Fibroblast of the conjunctiva (primary cell): ENCODE measurements at places on chromosomes 1 and 21.

DNA sequence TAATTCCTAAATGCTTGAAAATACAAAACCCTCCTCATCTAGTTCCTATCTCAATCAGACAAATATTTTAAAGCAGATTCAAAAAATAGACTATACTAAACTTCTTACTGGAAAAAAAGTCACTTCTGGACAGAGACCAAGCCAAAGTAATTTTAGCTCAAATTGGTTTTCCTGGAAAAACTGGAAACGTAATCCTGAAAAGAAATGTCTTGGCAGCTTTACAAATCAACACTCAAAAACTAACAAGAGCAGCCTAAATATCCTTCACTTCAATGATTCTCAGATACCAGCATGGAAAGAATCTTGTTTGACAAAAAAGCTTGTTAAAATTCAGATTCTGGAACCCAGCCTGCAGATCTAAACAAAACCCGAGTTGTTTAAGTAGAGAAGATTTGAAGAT lies 9.1 kb upstream of the GPR88 start:
- DNase-seq: peak; percentile 10

GRCh38 chr1:93607814-93608186 lies 73.8 kb downstream of the BCAR3 start:
- DNase-seq: no peak

- DNase-seq: no peak
Measured at GRCh38 chr1:89908273-89908671, 86.6 kb upstream of the ZNF326 start.

GRCh38 chr1:15337656-15338402 lies 71.9 kb upstream of the EFHD2 start:
- DNase-seq: no peak

DNA sequence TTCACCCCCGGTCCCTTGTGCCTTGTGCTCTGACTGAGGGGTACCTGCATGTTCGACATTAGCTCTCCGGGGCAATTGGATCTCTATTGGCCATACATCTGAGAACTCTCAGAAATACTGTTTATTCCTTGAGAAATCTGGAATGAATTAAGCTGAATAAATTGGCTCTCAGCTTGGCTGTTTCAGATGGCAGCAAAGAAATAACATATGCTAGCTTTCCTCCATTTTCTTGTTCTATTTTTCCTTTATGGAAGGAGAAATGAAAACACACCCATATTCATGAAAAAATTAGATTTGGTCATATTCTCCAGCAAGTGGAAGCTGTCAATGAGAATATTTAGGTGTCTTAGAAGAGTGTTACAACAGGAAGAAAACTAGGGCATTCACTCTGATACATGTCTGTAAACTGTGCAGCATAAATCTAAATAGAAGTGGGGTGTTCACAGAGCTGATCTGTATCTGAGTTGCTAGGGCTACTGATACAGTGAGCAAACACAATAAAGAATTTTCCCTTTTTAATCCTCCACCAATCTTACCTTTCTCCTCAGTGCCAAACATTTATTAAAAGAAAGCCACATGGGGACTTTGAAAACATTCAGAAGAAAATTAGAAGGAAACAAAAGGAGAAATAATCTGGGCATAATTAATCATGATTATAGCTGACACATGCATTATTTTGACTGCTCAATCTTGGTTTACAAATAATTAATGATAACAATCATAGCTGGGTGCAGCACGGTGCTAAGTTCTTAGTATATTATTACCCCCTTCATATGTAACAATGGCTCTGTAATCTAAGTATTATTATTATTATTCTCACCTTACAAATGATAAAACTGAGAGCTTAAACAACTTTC lies 671.9 kb upstream of the USP24 start:
- DNase-seq: no peak

DNA sequence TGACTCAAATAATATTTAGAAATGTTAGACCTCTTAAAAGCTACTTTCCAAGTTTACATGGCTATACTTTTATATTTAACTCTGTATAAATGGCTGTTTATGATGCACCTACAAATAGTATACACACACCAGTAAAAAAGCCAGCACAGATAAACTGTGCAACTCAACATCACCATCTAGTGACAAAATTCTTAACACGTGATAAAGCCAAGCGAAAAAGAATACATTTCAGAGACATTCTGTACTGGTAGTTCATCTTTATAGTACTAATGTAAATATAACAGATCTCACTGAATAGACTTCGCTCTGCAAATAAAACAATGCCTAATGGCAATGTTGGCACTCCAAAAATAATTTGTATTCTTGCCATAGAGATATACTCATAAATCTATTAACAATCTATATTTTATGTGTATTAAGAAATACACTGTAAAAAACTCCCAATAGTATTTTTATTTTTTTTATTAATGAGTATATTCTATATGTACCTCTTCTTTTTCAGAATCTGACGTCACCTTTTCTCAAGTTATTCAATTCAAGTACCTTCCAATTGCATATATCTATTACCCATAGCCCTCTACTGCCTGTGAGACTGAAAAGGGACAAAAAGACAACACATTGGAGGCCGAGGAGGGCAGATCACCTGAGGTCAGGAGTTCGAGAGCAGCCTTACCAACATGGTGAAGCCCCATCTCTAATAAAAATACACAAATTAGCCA lies 100.2 kb downstream of the DPYD start:
- peak; percentile 13 for DNase-seq

DNA sequence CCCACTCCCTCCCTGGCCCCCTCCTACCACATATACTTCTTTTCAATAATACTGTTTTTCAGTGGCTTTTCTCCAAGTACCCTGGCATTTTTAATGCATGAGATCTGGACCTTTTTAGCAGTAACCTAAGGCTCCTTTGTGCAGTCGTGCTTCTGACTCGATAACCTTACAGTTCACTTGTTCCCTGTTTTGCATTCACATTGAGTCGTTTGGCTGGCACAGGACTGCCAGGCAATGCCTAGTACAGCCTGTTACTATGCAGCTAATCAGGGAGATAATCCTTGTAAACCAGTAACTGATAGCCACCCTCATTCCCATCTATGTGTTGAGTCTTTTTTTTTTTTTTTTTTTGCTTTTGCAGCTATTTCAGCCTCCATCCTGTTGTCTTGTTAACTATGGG lies 3.7 kb downstream of the ATP1B1 start:
- DNase-seq: no peak

DNA sequence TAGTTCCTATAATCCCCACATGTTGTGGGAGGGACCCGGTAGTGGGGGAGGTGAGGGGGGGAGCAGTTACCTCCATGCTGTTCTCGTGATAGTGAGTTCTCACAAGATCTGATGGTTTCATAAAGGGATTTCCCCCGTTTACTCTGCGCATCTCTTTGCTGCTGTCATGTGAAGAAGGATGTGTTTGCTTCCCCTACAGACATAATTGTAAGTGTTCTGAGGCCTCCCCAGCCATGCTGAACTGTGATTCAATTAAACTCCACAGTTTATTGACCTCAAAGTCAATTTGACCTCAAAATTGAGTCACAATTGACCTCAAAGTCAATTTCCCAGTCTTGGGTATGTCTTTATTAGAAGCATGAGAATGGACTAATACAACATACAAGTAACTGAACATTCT lies 19.7 kb downstream of the DPH5 start:
- no peak for DNase-seq

DNA sequence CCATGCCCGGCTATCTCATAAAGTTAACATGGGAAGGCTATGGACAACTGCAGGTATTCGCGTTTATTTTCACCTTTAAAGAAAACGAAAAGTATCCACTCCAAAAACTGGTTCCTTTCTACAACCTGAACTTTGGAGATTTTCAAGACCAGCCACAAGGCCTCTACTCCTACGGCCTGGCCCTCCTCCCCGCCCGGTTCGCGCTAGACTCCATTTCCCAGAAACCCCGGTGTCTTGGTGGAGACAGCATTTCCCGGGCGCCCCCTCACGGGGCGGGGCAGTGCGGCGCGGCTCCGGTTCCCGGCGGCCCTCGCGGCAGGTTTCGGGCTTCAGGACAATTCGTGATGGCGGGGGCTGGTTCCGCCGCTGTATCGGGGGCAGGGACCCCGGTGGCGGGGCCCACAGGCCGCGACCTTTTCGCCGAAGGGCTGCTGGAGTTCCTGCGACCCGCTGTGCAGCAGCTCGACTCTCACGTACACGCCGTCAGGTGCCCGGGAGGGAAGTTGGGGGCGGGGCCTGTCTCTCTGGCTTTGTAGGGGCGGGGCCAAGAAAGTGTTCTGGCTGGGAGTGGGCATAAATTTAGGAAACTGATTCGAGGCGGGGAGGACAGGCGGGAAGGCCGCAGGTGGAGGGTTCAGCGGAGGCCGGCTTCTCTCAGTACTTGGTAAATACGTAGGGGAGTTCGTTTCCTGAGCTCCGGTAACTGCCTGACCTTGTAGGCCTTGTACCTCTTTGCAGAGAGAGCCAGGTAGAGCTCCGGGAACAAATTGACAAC lies at the start of gene SNAPIN:
TSS of gene SNAPIN (plus strand) at position 304 of the 775 bp plus-strand sequence. CDS start at position 345, 41 bp downstream.
- peak; percentile 68 for DNase-seq

GRCh38 chr1:178939338-178940067 lies 68.6 kb upstream of the ANGPTL1 start:
- DNase-seq: no peak

- DNase-seq: peak; percentile 17
Measured at GRCh38 chr1:39892601-39893595, 8.8 kb downstream of the MYCL start.

- DNase-seq: no peak
Measured at GRCh38 chr1:161285521-161285920, 24.2 kb downstream of the MPZ start.

DNA sequence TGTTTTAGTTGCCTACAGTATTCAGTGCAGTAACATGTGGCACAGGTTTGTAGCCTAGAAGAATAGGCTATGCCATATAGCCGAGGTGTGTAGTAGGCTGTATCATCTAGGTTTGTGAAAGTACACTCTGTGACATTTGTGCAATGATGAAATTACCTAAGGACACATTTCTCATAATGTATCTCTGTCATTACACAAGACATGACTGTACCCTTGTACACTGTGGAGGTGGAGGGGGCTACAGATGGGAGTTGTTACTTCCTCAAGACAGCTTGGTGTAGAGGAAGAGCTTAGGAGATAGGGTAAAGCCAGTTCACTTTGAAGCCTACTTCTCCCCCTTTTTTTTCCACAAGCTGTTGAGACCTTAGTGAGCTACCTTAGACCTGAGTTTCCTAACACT lies 59.7 kb upstream of the RAVER2 start:
- DNase-seq: no peak

GRCh38 chr1:39044762-39045161 lies 18.6 kb downstream of the NDUFS5 start:
- no peak for DNase-seq

GRCh38 chr1:20165522-20165951 lies 20.4 kb upstream of the UBXN10 start:
- no peak for DNase-seq

- DNase-seq: no peak
Measured at GRCh38 chr1:32818804-32819541, 1.5 kb downstream of the S100PBP start.

GRCh38 chr1:8712413-8713231 lies 104.8 kb downstream of the RERE start:
- peak; percentile 83 for DNase-seq

- DNase-seq: no peak
Measured at GRCh38 chr1:9005395-9005708, 20.9 kb downstream of the SLC2A7 start.

GRCh38 chr1:3558036-3558726 lies 53.1 kb downstream of the MEGF6 start:
- no peak for DNase-seq

DNA sequence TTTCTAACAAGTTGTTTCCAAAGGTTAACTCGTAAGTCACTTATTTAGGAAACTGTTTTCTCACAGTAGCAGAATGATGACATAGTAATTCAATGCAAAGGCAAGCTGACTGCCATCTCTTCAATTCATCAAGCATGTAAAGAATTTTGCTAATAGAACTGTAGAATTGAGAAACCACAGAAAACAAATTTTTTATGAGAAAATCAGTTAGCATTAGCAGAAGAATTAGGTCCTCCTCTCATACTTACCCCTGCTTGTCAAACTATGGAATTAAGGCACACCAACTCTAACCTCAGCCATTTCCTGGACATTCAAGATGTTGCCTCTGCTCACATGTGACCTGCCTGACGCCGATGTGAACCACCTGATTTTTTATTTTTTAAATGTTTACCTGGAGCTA lies 115.2 kb downstream of the LRRC40 start:
- DNase-seq: no peak

GRCh38 chr21:34926803-34927467 lies 122.2 kb downstream of the RUNX1 start:
- DNase-seq: no peak

- DNase-seq: no peak
Measured at GRCh38 chr21:14722841-14723483, 176.8 kb upstream of the SAMSN1 start.

DNA sequence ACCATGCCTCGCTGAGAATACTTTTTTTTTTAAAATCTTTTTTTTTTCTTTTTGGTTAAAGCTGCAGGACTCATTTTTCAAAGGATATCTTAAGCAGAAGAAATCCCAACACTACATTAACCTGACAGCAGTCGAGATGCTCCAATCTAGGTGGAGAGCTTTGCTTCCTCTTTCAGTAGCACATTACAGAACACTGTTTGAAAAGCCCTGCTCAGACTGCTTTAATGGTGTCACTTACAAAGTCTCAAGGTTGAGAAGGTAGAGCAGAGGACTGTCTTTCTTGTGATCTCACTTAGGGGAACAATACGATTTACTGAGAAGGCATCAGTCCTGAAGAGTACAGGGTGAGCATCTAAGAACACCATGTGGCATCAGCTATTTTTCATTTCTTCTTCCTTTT lies 21.0 kb upstream of the CPLANE2 start:
- DNase-seq: no peak

DNA sequence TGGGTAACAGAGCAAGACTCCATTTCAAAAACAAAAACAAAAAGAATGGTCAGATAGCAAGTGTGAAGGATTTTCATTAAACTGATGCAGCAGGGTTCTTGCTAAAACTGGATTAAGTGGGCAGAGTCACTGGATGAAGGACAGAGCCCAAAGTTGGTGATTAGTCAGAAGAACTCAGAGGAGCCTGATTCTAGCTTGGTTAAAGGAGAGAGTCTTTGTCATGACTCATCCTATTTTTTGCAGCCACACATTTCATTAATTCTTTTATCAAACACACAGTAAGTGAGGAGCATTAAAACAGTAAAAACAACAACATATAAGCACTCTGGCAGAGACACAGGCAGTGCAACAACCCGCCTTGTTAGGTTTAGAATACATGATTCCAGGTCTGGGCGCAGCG lies 56.0 kb upstream of the EDARADD start:
- DNase-seq: no peak

DNA sequence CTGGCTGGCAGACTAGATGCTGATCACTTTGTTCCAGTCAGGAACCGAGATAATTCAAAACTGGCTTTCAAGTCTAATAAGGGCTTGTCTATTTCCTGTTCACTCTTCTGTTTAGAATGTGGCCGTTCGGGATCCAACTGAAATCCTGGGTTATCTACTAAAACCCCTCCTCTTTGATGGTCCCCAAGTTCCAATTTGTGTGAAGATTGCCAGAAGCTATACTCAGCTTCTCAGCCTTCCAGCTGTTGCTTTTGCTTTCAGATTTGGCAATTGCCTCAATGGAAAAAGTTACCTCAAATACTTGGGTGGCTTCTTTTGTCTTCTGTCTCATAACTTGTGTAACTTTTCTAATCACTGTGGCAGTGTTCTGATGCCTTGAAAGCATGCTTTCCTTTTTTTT lies 43.7 kb downstream of the BTBD8 start:
- peak; percentile 1 for DNase-seq

- no peak for DNase-seq
Measured at GRCh38 chr1:220880362-220880670, 1.1 kb downstream of the HLX start.

GRCh38 chr1:235302143-235302542 lies 25.8 kb downstream of the ARID4B start:
- no peak for DNase-seq

- DNase-seq: no peak
Measured at GRCh38 chr1:73042403-73042802, 760.1 kb upstream of the NEGR1 start.
